ENCODE measurements at places on chromosomes 4 and X.

DNA sequence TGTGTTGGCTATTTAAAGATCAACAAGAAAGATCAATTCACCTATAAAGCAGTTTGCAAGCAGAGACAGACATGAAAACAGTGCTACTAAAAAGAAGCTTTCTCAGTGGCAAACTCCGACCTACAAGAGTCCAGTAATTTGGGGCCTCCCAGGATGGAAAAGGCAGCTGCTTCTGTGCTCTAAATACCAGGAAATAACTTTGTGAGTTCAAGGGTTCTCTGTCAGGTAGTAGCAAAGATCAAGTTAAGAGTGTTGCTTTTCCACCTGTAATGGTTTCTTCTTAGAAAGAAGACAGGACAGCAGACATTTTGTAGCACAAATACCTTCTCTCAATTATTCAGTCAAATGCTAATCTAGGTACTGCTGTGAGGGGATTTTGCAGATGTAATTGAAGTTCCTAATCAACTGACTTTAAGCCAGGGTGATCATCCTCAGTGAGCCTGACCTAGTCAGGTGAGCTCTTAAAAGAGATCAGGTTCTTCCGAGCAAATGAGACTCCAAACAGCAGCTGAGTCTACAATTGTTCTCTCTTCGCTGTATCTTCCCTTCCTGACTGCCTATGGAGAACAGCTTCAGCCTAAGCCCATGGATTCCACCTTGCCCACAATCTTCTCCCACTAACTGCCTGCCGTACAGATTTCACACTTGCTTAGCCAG, 13.5 kb downstream of the ANKRD17 start:
- no peak for DNase-seq

GRCh38 chr4:68717999-68718398, 47.5 kb upstream of the UGT2B15 start:
- DNase-seq, result no peak

DNA sequence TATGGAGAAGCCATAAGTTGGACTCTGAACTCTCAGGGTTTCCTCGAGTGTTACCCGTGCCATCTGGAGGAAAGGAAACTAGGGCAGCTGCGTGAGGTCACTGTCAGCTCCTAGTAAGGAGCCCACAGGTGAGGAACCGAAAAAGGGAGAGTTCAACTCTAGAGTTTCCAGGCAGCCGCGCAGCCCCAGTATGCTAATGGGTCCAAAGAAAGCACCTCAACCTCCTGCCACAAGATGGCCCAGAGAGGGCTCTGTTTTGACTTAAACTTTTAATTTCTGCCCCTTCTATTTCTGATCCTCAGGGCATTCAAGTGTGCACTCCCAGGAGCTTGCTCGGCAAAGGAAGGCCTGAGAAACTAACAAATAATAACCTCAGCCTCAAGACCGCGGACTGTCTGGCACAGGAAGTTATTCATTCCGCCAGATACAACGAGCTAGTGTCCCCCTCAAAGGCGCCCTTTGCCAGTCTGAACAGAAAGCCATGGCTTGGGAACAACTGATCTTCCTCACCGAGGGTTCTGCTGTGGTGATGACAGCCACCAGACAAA, 13.9 kb downstream of the SCARB2 start:
- DNase-seq, result no peak

- no peak for DNase-seq
Measured at GRCh38 chr4:94636004-94636403, 121.8 kb upstream of the BMPR1B start.

- no peak for DNase-seq
Measured at GRCh38 chr4:24675721-24676389, 91.5 kb upstream of the DHX15 start.

- DNase-seq, result no peak
Measured at GRCh38 chrX:132043977-132044376, 20.9 kb downstream of the STK26 start.

- no peak for DNase-seq
Measured at GRCh38 chr4:139367421-139368090, 65.3 kb upstream of the NDUFC1 start.

- peak; percentile 69 for DNase-seq
Measured at GRCh38 chr4:122716825-122717448, 15.6 kb upstream of the BBS12 start.

- DNase-seq, result peak; percentile 36
Measured at GRCh38 chrX:46582966-46583365, 9.4 kb downstream of the CHST7 start.

GRCh38 chr4:114027596-114027995, 48.1 kb upstream of the ARSJ start:
- no peak for DNase-seq

DNA sequence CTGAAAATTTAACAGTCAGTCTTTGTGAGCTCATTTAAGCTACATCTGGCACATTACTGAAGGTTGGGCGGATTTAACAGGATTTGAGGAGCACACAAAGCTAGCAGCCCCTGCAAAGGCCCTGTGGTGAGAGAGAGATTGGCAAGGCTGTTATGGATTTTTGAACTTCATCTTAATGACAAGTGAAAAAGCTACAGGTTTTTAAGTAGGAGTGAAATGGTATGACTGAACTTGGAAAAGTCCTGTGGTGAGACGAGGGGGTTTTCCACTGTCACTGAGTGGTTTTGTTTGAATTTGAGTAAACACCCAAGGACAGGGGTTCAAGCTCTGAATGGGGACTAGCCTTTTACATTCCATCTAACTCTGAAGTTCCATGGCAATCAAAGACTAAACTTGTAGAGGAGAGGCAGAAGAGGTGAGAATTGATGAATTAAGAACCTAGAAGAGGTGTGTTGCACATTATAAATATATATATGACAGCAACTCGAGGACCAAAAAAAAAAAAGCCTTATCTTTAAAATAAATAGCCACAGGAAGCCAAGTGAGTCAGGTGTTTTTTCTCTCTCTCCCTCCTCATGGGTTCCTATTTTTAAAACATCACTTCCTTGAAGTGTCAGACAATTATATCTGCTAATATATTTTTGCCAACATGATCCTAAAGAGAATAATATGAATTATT, 47.8 kb upstream of the CLNK start:
- DNase-seq, result no peak

DNA sequence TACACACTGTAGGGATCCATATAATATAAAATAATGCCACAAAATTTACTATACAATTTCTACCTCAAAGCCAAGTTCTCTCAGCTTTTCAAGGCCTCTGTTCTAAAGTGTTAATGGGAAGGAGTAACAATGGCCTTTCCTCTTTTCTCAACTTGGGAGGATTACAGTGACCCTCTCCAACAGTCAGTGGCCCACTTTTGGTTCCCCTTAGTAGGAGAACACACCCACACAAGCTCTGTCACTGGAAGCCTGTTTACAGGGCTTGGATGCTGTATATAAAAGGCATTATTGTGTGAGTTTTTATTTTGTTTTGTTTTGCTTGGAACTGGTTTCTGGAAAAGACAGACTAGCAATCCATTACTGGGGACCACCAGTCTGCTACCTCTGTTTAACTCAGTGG, 1.8 kb downstream of the ARHGEF6 start:
- DNase-seq, result no peak

- peak; percentile 80 for DNase-seq
Measured at GRCh38 chrX:12210196-12210815, 72.0 kb downstream of the FRMPD4 start.

DNA sequence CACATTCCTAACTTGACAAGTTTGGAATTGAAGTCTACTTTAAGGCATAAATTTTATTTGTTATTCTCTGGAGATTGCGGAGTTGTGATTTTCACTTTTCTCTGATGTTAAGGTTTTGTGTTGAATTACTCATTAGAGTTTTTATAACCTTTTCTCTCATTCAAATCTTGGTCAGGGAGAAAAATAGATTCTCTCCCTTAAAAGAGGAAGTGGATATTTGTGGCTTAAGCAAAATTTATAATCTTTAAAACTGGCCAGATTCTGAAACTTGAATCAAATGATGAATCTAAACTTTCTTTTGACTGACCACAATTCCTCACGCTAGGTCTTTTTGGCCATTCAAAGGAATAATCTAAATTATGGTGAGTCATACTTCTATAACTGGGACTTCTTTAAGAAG, 361.4 kb downstream of the TEX13C start:
- DNase-seq, result no peak

GRCh38 chr4:26141911-26142638, 178.7 kb upstream of the RBPJ start:
- DNase-seq, result peak; percentile 59

DNA sequence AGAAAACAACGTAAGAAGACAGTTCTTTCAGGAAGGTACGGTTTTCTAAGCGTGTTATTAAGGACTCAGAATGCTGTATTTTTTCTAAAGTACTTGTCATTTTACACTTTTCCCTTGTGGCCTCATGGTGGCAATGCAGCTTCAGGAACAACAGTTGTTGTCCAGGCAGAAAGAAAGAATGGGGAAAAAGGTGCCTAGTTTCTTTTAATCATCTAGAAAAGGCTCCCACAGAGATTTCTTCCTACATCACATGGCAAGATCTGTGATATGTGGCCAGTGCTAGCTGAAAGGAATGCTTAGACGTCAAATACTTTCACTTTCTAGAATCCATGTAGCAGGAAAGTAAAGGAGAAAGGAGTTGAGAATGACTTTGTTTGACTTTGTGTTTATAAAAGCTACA, 49.0 kb upstream of the TRAM1L1 start:
- no peak for DNase-seq

GRCh38 chr4:76726176-76726575, 171.8 kb downstream of the SOWAHB start:
- no peak for DNase-seq

GRCh38 chr4:112371361-112371760, 74.2 kb downstream of the ALPK1 start:
- DNase-seq, result no peak

GRCh38 chr4:110540982-110541451, 65.1 kb downstream of the ENPEP start:
- DNase-seq, result peak; percentile 10

- peak; percentile 62 for DNase-seq
Measured at GRCh38 chr4:43277003-43277402, 384.5 kb downstream of the GRXCR1 start.

DNA sequence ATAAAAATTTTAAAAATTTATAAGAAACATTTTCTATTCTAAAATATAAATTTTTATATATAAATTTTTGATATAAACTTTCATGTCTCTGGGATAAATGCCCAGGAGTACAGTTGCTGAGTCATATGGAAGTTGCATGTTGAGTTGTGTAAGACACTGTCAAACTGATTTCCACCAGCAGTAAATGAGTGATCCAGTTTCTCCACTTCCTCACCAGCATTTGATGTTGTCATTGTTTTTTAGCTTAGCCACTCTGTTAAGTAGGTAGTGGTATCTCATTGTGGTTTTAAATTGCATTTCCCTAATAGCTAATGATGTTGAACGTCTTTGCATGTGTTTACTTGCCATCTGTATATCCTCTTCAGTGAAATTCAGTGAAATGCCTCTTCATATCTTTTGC, 66.5 kb downstream of the MAMLD1 start:
- no peak for DNase-seq

- no peak for DNase-seq
Measured at GRCh38 chr4:165743422-165743821, 129.6 kb upstream of the TLL1 start.

DNA sequence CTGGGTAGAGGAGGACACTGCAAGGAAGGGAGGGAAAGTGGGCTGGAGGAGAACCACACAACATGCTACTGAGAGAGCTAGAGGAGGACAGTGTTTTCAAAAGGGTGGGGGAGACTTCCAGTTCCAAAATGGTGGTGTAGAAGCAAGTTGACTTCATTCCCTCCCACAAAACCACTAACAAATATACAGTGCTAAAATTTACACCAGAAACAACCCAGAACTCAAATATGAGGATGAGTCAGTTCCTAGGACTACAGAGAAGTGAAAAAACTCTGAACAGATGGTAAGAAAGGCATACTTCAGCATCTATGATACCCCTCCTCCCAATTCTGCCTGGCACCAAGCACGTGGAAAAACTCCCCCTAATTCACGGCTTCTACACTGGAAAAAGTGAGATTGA, 9.8 kb downstream of the AADAT start:
- DNase-seq, result no peak

DNA sequence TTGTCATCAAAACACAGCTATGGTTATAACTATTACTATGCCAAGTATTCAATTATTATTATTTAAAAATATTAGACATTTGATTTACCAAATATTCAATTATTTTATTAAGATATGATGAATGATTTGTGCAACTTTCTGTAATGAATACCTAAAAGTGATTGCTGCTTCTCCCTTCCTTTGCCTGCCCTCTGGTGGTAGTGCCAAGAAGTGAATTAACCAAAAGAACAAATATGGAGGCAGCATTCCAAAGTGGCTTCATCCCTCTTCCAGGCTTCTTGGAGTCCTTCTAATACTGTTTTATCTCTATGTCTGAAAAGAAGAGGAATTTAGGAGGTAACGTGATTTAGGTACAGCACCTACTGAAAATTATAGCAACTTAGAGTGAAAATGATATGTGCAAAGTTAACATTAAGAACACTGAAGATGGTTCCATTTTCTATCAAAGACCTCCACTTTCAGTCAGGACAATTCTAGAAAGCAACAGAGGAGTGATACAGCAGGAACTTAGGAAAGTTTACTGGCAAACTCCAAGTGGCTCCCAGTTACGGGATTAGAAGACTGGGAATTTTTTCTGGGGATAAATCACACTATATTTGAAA, 43.0 kb downstream of the ENPEP start:
- no peak for DNase-seq

All from MG63 (cell line).